ENCODE measurements at places on chromosomes 16 and 17.

DNA sequence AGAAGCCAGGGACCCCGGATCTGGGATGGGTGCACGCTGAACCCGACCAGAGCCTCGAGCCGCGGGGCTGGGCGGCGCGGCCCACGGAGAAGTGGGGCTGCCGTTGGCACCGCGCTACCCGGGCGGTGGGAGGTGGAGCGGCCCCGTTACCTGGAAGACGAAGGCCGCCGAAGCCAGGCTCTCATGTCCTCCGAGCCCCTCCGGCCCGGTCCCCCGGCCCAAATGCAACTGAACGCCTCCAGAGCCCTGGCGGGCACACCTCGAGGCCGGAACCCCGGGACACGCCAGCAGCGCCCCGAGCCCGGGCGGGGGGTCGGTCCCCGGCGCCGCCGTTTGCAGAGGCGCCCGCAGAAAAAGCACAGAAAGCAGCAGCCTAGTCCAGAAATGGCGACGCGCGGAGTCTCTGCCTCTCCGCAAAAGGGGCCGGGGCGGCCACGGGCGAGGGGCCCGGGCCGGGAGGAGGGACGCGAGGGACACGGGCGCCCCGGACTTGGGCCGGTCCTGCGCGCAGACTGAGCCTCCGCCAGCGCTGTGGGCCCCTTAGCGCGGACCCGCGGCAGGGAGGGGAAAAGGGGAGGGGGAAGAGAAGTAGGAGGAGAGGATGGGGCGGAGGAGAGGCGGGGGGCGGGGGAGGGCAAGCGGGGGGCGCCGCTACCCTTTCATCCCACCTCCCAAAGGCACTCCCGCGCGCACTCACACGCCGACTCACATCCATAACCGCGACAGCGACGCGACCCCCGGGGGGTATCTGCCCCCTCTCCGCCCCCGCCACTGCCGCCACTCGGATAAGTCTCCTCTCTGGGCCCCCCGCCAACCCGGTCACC lies 1.4 kb downstream of the AXIN2 start:
- DNase-seq = peak; percentile 40

DNA sequence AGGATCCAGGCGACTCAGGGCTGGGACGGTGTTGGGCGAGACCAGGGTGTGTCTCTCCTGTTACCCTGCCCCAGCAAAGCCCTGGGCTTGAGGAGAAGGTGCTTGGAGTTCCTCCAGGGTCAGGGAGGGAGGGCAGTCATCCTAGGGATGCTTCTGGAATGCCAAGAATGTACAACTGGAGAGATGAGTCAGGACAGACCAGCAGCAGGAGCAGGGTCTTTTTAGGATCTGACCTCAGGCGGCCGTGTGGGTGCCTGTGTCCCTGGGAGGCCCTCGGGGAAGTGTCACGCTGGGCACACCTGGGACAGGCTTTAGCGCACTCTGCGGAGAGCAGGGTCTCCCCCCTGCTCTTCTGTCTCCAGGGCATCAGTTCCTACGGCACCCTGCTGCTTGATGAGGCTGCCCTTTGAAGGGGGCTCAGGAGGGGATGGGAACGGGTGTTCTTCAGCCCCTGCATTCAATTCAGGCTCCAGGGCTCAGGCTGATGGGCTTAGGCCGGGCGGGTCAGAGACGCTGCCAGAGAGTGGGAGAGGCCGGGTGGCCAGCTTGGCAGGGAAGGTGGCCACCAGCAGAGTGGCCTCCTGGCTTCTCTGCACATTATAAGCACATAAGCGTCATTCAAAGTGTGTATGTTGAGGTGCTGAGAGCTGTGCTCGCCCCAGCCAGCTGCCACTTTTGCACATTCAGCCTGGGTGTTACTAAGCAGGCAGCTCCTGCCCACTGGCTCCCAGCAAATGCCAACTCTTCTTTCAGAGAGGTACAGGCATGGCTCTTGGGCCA lies 8.4 kb upstream of the MTSS2 start:
- DNase-seq = no peak

GRCh38 chr17:50661795-50662391 lies 27.2 kb downstream of the ABCC3 start:
- peak; percentile 25 for DNase-seq

DNA sequence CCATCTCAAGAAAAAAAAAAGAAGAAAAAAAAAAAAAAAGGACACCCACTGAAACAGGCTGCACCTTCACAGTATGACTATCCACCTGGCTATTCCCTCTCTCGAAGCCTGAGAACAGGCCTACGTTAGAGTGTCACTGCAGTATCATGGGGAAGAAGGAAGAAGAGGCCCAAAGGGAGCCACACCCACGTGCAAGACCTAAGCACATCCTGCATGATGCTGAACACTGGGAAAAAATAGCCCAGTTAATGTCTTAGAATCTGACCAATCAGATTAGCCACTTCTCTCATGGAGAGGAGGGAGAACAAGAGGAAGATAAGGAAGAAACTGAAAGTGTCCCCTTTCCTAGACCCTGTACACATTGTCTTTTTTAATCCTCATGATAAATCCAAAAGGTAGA lies 19.5 kb upstream of the MED13 start:
- no peak for DNase-seq

GRCh38 chr16:3998793-3999478 lies 117.3 kb downstream of the ADCY9 start:
- no peak for DNase-seq

DNA sequence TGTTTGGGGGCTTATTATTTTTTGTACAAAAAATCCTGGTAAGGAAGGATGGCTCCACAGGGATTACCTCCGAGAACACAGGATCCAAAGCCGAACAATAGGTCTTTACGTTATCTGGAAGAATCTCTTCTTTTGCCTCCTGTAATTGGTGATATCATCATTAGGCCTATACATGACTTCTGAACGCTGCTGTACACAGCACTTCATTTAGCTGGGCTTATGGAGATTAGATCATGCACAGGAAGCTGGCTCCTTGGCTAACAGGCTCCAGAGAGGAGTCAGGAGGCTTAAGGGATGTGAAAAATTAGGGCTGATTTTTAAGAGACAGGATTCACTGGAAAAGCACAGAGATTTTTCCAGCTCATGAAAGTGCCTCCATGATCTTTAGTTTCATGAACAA lies 54.7 kb downstream of the TANGO6 start:
- no peak for DNase-seq

- DNase-seq = no peak
Measured at GRCh38 chr16:10652730-10653590, 41.8 kb downstream of the TEKT5 start.

DNA sequence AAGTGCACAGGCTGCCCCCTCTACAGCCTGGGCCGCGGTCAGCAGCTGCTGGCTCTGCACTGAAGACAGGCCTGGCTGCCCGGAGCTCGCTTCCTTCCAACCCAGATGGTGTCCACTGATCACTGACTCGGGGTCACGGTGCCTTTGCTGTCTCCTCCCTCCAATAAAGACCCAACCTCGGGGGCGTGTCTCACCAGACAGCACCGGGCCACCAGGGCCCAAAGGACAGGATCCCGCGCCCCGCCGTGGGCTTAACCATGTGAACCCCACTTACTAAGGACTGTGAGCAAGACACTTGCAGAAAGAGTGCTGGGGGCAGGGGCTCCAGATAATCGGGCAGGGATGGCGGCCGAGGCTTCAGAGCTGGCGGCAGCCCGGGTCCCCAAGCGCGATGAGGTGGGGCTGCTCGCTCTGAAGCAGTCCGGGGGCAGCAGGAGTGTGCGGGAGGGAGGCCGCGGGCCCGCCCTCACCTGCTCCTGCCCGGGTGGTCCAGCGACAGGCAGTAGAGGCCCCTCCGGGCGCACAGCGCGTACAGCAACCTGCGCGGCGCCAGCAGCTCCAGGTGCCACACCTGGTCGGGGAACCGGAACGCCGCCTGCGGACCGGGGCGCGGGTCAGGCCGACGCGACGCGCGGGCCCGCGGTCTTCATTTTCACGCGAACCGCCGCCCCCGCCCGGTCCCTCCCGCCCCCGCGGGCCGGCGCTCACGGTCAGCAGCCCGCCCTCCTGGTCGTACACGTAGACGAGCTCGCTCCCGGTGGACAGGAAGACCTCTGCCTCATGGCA lies 502 bp downstream of the FAAP100 start:
- DNase-seq = peak; percentile 14

DNA sequence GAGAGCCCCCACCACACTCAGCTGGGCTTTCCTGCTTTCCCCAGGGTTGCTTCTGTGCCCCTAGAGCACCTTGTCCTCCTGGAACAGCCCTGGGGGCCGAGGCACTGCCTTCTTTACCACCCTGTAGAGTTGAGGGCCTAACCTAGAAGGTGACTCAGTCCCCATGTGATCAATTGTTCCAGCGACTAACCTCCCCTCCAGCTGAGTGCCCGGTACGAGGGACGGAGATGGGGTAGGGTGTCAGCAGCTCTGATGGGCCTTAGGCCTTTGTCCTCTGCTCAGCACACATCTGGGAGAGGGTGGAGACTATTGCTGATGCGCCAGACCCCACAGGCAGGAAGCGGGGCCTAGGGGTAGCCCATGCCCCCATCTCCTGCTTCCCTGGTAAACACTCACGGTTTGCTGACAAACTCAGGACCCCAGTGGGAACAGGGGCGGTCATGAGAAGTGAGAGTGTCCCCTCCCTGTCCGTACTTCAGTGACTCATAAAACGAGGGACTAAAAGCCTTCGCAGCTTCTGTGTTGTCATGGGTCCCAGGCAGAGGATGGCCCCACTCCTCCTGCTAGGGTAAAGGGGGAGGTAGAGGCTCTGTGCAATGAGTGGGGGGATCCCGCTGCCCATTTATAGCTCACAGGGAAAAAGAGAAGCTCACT lies 33.1 kb downstream of the NECAB2 start:
- no peak for DNase-seq

GRCh38 chr17:81027591-81028505 lies 7.1 kb upstream of the BAIAP2 start:
- DNase-seq = peak; percentile 57

DNA sequence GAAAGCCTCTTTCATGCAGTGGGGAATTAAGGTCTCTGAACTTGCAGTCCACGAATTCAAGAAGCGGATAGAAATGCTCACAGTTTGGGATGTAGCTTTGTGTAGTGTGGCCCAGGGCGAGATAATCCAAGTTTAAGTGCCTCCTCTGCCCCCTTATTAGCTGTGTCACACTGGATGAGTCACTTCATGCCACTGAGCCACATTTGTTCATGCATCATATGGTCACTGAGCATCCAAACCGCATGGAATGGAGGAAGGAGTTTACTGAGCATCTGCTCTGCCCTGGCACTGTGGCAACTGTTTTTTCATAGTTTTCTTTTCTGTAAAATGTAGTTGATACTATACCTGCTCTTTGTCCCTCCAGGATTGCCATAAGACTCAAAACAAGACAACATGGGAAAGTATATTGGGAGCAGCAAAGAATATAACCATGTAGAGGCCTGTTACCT lies 15.1 kb upstream of the DHX8 start:
- no peak for DNase-seq

DNA sequence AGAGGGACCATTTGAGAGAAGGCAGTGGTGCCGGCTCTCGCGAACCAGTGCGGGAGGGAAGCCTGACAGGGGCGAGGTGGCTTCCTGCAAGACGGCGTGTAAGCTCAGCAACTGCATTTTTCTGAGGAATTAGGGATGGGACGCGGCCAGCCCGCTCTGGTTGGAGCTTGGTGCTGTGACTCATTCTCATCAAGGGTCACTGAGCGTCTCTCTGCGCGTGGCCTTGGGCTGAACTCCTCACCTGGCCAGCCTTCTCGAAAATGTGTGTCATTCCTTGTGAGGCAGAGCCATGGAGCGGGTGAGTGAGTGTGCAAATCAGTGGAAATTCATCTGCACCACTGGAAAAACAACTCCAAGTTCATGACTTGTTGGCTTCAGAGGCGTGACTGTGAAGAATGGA lies 52.8 kb downstream of the NTN1 start:
- no peak for DNase-seq

- no peak for DNase-seq
Measured at GRCh38 chr17:64687961-64688360, 25.9 kb upstream of the SMURF2 start.

GRCh38 chr16:73202161-73202729 lies 154.3 kb upstream of the ZFHX3 start:
- no peak for DNase-seq

- no peak for DNase-seq
Measured at GRCh38 chr16:57925310-57925709, 45.6 kb downstream of the CNGB1 start.

DNA sequence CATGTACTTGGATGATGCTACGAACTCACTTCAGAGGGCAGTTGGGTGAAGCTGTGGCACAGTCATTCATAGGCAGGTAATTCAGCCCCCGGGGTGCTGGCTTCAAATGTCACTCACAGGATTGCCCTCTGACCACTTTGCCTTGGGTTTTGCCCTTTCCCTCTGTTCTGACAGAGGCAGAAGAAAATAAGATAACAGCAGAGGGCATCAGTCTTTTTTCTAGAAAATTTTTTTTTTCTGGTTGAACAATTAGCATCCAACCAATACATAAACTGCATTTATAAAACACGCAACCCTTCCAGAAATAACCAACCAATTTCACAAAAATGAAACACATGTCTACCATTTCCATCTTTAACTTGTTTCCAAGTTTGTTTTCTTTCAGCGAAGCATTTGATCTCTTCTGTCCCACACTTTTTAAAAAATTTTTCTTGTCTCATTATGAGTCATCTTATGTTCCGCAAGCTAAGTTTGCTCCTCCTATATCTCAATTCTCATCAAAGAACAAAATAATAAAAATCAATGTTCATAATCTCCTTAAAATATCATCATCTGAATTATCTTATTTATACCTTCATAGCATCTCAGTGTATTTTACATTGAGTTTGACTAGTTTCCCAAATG lies 15.6 kb downstream of the NACA2 start:
- DNase-seq = no peak

DNA sequence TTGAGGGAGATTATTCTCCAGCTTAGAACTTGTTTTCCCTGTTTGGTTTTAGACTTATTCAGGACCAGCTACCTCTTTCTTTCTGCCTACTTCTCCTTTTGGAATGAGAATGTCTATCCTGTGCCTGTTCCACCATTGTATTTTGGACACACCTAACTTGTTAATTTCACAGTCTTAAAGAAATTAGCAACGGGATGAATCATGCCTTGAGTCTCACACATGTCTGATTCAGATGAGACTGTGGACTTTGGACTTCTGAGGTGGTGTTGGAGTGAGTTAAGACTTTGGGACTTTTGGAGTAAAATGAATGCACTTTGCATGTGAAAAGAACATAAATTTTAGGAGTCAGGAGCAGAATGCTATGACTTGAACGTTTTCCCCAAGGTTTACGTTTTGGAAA lies 581.4 kb downstream of the CDH11 start:
- DNase-seq = no peak

DNA sequence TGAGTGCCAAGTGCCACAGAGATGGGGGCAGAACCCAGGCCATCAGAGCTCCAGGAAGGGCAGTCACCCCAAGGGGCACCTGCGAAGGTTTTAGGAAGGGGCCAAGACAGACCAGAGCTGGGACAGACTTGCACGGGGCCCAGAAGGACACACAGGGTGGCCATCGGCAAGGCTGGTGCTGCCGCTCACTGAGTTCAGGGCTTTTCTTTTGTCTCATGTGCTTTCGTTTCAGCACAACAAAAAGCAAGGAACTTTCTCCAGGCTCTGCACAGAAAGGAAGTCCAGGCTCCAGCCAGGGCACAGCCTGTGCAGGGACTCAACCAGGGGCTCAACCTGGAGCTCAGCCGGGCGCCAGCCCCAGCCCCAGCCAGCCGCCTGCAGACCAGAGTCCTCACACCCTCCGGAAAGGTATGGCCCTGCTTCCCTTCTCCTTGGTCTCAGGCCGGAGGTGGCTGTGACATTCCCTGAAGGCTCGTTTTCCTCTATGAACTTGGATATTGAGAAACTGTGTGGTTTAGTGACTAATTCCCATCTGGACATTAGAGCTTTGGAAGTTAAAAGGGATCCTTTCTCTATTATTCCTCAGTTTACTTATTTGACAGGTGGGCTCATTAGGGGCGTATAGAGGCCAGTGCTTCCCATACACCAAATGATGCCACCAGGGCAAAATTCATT lies 37.9 kb downstream of the ELAC2 start:
- no peak for DNase-seq
